ENCODE measurements at places on chromosomes 4 and X.
A peak's percentile ranks its signal among the peaks of the same experiment; 100 is the strongest.

- DNase-seq, result peak; percentile 28
These were observed 1467.4 kb downstream of the C4orf33 start for GRCh38 chr4:130563185-130563888.

GRCh38 chrX:47351706-47352105 is 18.7 kb upstream of the ZNF157 start:
- DNase-seq, result no peak

- DNase-seq, result no peak
These were observed 38.9 kb downstream of the GPRIN3 start for GRCh38 chr4:89268679-89269078.

DNA sequence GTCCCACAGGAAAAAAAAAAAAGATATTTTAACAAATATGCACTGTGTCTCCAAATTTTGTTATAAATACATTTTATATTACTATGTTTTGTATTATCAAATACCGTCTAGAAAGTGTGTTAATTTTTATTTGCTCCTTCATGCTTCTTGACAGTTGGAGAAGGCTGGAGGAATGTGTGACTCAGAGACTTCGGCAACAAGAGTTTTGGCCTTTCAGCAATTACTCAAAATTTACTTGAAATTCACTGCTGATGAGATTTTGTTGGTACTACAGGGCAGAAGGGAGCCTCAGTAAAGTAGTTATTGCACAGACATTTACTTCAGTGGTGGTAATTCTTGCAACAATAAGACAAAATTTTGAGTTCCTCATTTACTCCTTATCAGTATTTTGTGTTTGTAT is 2164.0 kb downstream of the PCDH7 start:
- DNase-seq, result no peak

DNA sequence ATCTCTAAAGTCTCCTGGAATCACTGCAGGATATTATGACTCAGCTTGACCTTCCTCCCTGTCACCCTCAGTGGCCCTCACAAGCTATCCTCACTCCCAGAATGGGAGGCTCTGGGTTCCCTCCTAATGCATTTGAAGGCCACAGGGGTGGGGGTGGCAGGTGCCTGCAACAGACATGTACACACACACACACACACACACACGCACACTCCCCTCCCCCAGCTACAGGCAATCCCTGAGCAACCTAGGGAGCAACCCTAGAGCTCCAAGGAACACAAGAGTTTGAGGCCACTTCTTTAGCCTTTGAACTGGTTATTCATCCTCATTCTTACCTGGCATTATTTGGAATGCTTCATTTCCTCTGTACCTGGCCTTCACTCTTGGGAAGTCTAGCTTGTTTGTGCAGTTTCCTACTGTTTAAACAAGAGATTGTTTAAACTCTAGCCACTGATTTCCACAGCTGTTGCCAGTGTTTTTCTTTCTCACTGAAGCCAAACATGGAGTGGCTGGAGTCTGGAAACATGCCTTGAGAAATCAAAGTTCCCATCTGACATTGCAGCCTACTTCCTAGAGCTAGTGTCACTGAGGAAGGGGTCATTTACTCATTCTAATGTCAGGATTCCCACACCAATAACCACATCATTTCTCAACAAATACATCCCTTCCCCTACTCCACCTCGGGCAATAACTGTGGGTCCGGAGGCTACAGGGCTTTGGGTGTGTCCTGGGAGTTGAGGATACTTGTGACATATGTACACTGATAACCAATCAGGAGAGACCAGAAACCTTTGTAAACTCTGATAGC is 37.7 kb downstream of the MAOA start:
- DNase-seq, result no peak

GRCh38 chrX:35499071-35499862 is 298.9 kb upstream of the MAGEB16 start:
- DNase-seq, result no peak

DNA sequence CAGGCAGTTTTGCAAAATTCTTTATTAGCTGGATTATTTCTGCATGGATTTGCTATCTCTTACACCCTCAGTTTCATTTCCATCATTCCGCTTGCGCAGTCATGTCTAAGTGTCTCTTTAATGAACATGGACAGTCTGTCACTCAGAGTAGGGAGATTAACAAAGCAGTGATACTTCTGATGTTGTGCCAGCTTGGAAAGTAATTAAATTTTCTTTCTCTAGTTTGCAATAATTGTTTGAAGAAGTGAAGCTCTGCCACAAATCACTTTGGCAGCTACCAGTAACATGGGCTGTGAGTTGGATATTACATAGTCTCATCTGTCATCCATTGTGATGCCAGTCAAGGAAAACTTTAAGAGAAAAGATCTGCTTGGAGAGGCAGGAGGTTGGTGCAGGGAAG is 324.8 kb upstream of the NWD2 start:
- DNase-seq, result no peak

DNA sequence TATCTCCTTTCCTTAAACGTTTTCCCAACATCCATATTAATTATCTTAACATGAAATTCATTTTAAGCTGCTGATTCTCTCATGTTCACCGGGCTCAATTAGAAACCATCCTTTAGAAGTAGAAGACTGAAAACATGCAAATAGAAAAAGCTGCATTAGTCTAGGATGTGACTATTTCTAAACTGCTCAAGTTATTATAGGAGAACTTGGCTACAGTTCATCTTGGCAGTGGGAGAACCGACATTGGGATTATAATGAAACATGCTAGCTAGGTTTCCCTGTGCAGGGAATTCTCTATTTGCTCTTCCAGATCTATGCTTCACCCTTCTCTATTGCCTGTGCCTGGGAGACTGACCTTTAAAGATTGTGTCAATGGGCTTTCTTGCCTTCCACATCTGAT is 151.0 kb upstream of the PPARGC1A start:
- DNase-seq, result no peak

DNA sequence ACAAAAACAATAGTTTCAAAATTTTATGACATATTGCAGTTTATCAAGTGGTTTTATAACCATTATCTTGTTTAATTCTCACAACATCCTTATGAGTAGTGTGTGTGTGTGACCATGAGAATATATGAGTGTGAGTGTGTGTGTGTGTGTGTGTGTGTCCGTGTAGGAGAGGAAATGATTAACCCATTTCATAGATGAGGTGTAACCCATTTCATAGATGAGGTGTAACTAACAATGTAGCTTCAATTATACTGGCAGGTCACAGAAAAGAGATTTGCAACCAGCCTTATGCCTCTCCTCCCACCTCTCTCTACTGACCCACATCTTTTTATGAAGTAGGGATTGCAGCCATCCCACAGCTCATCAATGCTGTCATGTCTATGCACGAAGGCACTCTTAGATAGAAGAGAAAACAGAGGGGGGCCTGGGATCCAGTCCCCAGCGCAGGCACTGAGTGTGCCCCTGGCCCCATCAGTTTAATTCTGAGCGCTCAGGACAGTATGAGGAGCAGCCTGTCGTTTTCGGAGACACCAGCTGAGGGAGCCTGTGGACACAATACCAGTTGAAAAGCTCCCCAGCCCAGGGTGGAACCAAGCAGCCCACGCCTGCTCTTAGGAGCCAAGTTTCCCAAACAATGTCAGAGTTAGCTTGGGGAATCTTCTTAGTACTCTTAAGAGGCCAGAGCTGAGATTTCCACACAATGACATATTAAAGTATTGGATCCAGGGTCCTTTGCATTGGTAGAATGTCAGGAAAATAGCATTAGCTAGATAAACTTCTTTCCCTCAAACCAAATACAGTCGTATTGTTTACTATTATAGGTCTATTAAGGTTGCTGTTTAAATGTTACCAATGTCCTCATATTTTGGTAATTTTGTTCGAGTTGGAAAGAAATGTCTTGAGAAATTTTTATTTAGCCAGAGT is 88.6 kb downstream of the PALLD start:
- peak; percentile 54 for DNase-seq

- DNase-seq, result no peak
These were observed 31.0 kb downstream of the TMEM131L start for GRCh38 chr4:153497091-153497531.

Measured in NT2/D1 (cell line).